ENCODE measurements at places on chromosomes 6 and 20.

DNA sequence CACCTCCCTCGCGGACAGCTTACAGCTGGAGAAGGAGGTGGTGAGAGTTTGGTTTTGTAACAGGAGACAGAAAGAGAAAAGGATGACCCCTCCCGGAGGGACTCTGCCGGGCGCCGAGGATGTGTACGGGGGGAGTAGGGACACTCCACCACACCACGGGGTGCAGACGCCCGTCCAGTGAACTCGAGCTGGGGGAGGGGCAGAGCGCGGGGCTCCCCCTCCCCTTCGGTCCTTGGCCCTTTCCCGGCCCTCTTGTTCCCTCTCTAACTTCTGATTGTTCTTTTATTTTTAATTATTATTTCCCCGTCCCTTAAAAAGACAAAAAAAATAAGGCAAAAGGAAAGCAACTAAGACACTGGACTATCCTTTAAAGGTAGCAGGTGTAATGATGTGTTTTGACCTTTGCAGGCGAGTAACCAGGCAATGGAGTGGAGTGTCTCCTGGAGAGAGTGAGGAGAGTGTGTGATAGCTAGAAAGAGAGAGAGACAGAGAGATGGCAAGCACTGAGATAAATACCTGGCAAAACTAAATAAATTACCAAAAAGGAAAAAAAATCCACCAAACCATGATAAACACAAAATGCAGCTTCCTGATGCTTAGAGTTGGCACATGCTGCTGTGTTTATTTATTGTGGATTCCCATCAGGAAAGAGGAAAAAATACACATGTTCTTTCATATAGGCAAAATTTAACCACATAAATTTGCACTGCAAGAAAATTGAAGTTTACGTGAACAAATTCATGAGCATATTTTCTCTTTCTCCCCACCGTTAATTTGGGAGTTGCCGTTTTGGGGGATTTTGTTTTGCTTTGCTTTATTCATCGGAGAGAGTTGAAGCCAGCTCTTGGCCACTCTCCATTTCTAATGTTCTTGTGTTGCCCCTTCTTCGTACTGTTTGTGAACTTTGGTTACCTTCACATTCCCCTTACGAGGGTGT lies 1.9 kb downstream of the POU3F2 start:
- no peak for DNase-seq

GRCh38 chr20:35539756-35540212 lies 2.1 kb upstream of the ERGIC3 start:
- DNase-seq: peak; percentile 73

GRCh38 chr20:62063315-62063980 lies 2.2 kb downstream of the TAF4 start:
- peak; percentile 41 for DNase-seq

DNA sequence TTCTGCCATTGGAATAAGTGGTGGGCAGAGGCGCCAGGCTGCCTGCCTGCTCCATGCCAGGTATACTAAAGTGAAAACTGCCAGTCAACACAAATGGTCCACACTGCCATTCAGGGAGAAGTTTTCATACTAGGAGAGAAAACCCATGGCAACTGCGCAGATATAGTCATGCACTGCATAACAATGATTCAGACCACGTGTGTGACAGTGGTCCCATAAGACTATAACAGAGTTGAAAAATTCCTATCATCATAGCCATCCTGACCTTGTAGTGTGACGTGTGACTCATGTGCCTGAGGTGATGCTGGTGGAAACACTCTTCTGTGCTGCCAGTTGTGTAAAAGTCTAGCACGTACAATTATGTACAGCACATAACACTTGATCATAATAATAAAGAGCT lies 25.1 kb downstream of the ZC3H12D start:
- no peak for DNase-seq

DNA sequence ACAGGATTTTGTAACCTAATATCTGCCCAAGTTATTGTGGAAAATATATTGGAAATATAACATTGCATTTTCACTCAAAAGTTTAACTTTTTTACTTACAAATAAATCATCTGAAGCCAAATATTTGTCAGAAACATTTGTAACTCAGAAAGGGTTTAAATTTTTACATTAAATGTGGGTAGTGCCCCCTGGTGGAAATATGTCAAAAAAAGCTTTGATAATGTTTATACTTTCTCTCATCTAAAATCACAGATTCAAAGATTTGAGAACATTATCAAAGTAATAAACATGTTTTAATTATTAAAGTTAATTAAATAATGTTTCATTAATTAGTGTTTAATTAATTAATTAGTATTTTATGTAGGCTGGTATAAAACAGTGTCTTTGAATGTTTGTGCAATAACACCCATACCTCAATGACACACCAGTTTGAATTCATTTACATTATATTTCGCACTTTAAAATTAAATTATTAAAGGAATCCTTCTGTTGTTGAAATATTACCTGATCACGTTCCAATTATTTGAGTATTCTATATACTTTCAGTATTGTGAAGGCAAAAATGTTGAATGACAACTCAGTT lies 320.1 kb upstream of the FKBP1C start:
- DNase-seq: peak; percentile 3

- no peak for DNase-seq
These were observed 269.1 kb downstream of the CD83 start for GRCh38 chr6:14386668-14387067.

DNA sequence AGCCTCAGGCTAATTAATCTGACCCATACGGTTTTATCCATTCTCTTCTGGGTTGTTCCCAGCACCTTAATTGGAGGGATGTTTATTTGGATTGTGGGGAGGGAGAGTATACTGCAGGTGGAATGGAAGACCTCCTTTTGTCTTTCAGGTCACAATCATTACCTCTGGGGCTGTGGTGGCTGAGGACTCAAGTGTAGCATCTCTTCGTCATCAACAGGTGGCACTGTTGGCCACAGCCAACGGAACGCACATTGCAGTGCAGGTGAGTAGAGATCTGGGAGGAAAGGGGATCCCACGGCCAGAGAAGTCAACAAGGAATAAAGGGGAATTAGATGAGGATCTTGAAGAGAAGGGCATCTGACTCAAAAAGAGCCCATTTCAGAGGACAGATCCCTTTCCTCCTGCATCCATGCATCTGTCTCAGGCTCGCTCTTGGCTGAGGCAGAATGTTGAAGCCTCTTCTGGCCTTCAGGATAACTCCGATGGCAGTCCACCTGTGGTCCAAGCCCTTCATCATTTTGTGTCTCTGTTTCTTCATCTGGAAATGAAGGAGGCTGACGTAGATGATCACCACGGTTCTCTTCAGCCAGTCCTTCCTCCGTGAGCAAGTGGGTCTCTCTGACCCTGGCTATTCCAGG lies 3.2 kb upstream of the DEF6 start:
- DNase-seq: peak; percentile 74

- no peak for DNase-seq
These were observed 111.4 kb upstream of the ARMC2 start for GRCh38 chr6:108736832-108737231.

DNA sequence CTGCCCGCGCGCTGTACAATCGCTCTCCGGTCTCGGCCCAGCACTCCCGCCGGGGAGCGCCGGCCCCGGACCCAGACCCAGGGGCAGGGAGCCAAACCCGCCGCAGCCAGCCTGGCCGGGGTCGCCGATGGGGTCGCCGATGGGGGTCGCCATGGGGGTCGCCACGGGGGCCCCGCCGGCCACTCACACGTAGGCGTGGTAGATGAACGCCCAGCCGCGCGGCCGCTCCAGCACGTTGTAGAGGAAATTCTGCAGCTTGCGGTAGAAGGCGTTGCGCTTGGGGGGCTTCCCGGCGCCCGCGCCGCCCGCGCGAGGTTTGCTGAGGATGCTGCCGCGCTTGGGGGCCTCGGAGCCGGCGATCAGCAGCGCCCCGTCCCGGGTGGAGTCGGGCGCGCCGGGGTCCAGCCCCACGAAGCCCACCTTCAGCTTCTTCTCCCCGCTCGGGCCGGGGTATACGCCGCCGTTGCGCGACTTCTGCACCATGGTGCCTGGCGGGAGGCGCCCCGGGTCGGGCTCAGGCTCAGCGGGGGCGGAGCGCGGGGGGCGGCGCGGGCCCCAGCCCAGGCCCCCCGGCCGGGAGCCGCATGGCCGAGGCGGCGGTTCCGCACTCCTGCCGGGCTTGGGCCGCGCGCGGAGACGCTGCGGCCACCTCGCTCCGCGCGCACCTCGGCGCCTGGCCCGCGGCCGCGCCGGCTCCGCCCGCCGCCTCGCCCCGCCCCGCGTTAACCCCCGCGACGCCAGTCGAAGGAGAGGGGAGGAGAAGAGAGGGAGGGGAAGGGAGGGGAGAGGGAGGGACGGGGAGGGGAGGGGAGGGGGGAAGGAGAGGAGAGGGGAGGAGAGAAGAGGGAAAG lies at the start of gene KCNQ2:
KCNQ2 (minus strand) TSS at position 675 of the 851 bp plus-strand sequence; CDS start at position 483, 192 bp downstream.
- no peak for DNase-seq

- no peak for DNase-seq
These were observed 261.3 kb downstream of the ESR1 start for GRCh38 chr6:152068622-152069261.

DNA sequence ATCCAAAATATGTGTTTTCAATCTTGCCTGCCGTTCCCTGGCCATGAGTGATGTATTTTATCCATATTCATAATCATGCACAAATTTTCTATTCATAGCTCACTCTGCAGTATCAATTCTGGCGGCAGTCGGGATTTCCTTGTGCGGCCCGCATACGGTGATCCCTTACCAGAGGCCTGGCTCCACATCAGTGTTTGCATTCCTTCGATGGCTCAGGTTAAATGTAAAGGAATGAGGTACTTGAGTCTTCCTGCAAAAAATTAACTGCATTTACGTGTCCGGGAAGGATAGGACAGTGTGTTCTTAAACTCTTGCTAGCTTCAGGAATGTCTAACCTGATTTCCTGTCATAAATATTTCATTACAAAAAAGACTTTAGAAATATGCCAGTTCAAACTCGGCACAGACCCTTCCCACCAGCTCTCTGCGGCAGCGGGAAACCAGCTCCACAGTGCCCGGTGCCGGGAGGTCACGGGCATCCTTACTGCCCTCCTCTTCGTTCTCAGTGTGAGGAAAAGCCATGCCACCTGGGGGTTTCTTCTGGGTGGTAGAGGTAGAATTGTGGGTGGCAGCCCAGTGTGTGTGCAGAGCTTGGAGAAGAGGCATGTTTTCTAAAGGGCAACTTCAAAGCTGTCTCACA lies 154.5 kb downstream of the MOXD1 start:
- no peak for DNase-seq
